Keratinocyte (primary cell): ENCODE measurements at places on chromosomes 16 and 17. TPM values are rescaled to one million over a fixed set of nuclear protein-coding genes. Genes with fewer than 3 reads are reported as not detected.

Gene KRTAP9-8
- not detected in 3 replicates for polyA plus RNA-seq

- H3K4me1 ChIP-seq, result no peaks in the 10 kb centered on the region
- H3K36me3 ChIP-seq, result no peaks in the 10 kb centered on the region
- no peak overlapping the region for H3K4me3 ChIP-seq
- H3K27me3 ChIP-seq, result peaks cover 43% of the 10 kb centered on the region
These were observed 32.7 kb downstream of the ITGB3 start for GRCh38 chr17:47286198-47286914.

Gene USP43
- polyA plus RNA-seq, result 2.2 to 4.9 TPM (median 2.5 TPM) in 3 replicates

DNA sequence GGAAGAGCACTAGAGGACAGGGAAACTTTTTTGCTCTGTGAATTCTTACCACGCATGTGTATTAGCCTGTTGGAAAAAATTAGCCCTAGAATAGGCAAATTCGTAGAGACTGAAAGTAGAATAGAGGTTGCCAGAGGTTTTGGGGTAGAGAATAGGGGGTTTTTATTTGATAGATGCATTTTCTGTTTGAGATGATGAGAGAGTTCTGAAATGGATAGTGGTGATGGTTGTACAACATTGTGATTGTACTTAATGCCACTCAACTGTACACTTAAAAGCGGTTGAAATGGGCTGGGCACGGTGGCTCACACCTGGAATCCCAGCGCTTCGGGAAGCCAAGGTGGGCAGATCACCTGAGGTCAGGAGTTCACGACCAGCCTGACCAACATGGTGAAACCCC lies 8.0 kb upstream of the DOC2B start:
- no peaks in the 10 kb centered on the region for H3K4me1 ChIP-seq
- no peak for DNase-seq
- H3K27me3 ChIP-seq, result peaks cover 12% of the 10 kb centered on the region
- no peak overlapping the region for H3K4me3 ChIP-seq

Gene TMC5
- polyA plus RNA-seq, result 0.18 to 0.25 TPM (median 0.19 TPM) in 3 replicates

DNA sequence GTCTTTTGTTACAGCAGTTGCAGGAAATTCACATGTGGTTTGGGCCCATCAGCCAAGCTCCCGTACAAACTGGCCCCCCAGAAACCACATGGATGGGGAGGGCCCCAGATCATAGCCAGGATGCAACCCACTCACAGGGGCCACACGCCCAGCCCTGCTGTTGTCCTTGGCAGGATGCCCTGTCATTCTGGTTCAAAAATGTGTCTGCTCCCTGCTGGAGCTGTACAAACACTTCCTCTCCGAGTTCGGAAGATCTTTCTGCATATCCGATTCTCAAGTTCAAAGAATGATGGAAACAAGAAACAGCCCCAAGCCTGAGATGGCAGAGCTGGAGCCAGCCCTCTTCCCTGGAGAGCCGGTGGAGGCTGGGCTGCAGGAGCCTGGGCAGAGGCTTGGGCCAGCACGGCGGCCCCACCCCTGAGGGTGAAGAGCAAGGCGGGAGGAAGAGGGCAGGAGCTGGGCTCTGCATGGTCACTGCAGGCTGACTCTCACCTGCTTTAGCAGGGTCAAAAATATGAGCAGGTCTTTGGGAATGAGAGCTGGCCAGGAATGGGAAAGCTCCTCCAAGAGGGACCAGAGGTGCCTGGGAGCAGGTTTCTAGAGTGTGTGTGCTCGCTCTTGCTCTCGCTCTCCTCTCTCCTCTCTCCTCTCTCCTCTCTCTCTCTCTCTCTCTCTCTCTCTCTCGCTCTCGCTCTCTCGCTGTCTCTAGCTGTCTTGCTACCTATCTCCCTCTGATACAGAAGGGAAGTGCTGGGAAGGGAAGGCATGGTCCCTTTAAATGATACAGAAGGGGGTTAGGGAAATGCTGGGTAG lies 34.7 kb upstream of the ENPP7 start:
- no peak overlapping the region for H3K4me3 ChIP-seq
- no peak overlapping the region for H3K27ac ChIP-seq
- H3K27me3 ChIP-seq, result peaks cover 28% of the 10 kb centered on the region
- H3K36me3 ChIP-seq, result no peaks in the 10 kb centered on the region
- no peak for DNase-seq
- no peaks in the 10 kb centered on the region for H3K4me1 ChIP-seq

Gene PRAC2
- polyA plus RNA-seq, result not detected in 3 replicates

Gene KRT16
- polyA plus RNA-seq, result 1,163 to 4,746 TPM (median 1,851 TPM) in 3 replicates
